MM.1S (cell line): ENCODE measurements at places on chromosomes 1 and 21.

DNA sequence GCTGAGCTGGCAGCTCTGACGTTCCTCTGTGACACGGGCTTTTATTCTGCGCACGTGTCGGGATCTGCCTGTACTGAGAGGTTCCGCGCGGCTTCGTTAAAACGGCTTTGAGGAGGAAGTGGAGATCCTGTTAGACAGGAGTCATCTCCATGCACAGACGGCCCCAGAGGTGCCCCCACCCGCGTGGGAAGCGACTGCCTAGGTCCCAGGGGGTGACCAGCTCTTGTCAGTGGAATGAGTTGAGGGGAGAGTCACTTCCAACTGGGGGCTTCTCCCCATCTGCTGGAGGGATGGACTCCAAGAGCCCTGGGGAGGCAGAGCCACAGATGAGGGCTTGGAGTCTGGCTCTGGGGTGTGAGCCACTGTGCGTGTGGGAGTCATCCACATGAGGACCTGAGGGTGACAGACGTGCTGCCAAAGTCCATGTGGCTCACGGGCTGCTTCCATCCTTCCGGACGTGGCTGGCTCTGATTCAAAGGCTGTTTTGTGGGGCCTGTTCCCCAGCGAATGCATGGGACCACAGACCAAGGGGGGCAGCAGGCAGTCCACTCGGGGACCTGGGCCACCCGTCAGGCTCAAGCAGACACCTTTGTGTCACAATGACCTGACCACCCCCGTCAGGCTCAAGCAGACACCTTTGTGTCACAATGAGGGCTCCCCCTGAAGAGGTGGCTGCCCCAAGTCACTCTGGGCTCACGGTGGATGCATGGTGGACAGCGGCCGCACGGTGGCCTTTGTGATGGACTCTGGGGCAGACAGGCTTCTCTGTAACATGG, 26.8 kb downstream of the PTTG1IP start:
- DNase-seq: no peak

DNA sequence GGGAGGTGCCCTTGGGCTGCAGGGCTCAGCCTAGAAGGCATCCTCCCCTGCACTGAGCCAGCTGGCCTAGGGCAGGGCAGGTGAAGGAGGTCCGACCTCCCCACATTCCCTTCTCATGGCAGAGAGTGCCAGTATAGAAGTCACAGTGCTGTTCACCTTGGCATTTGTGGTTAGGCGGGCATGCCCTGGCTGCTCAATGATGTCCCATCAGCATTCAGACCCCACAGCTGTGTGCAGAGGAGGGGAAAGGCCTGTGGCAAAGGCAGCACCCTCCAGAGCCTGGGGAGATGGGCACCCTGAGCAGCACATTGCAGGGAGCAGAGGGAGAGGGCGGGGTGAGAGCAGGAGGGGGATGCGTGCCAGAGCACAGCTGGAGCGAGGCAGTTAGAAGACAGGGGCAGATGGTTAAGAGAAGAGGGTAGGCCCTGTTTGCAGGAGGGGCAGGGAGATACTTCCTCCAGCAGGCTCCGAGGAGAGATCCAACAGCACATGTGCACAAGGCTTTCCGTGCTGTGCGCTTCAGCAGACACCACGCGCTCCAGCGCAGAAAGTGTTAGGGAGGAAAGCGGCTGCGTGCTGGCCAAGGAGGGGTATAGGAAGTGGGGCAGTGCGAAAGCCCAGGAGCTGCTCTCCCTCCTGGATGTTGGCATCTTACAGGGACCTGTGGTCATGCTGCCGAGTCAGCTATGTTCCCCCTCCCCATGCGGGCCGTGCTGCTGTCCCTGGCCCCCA, 43.7 kb upstream of the COL6A1 start:
- no peak for DNase-seq

GRCh38 chr1:87796471-87796901, 467.8 kb downstream of the LMO4 start:
- DNase-seq: no peak

GRCh38 chr1:10074059-10074851, 41.5 kb downstream of the UBE4B start:
- DNase-seq: peak; percentile 34

GRCh38 chr1:200041337-200042118, 14.0 kb downstream of the NR5A2 start:
- no peak for DNase-seq

- DNase-seq: no peak
Measured at GRCh38 chr1:223707256-223708000, 4.9 kb upstream of the CAPN2 start.

GRCh38 chr1:232655028-232655745, 25.3 kb upstream of the SIPA1L2 start:
- peak; percentile 96 for DNase-seq

DNA sequence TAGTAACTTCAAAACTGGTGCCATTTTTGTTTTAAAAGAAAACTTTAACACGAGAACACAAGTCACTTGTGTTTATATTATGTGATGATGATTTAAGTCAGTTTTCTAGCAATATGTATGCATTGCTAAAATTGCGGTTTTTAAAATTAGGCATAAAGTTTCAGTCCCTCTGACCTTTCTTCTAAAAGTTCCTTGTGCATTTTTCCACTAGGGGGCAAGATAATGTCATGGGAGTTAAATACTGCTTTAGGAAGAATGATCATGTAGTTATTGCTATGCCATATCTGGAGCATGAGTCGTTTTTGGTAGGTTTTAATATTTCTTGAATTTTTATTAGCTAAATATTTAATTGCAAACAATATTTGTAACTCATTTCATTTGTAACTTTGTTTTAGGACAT, 10.7 kb downstream of the CDC7 start:
- peak; percentile 49 for DNase-seq
